Activated CD8-positive, alpha-beta memory T cell treated with anti-CD3 and anti-CD28 coated beads for 1 hour (primary cell): ENCODE measurements at places on chromosomes 2 and 18.

DNA sequence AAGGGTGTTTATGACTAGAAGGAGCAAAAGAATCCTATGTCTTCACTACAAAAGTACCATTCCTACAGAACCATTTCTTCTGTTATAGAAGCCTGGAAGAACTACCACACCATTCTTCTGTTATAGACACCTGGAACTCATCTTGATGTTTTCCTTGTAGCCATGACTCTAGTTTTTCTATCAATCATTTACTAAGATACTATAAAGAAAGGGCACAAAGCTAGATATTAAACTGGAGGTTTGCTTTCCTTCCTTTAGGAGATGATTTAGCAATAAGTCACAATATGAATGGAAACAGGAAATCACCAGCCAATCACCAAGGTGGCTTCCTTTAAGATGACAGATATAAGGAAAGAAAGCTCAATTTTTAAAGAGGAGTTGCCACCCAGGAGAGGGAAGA is 100.3 kb upstream of the NEUROD1 start:
- no peak for DNase-seq

GRCh38 chr2:234772733-234773060 is 179.1 kb upstream of the SH3BP4 start:
- no peak for DNase-seq

DNA sequence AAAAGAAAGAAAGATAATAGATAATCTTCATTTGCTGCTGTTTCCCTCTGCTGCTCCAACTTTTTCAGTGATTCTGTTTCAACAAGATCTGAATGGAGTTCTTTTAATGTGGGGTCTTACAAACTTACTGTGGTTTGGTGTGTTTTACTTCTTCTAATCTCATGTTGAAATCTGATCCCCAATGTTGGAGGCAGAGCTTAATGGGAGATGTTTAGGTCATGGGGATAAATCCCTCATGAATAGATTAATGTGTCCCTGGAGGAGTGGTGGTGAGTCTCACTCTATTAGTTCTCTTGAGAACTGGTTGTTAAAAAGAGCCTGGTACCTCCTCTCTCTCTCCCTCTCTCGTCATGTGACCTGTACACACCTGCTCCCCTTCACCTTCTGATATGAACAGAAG is 442.4 kb downstream of the EPHA4 start:
- DNase-seq, result no peak

DNA sequence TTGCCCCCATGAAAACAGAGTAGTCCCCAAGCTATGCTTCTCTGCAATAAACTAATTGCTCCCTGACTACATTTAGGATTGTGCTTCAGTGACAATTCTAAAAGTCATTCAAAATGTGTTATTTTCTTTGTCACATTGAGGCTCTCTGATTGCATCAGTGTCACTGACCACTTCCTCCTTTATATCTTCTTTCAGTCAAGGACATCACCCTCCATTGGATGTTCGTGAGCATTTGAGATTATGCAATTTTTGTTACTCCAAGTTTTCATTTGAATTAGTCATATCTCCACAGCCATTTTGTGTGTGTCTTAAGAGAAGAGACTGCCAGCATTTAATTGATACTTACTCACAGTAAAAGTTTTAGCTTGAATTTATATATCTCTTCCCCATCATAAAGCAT is 780.8 kb upstream of the GCFC2 start:
- DNase-seq, result no peak

DNA sequence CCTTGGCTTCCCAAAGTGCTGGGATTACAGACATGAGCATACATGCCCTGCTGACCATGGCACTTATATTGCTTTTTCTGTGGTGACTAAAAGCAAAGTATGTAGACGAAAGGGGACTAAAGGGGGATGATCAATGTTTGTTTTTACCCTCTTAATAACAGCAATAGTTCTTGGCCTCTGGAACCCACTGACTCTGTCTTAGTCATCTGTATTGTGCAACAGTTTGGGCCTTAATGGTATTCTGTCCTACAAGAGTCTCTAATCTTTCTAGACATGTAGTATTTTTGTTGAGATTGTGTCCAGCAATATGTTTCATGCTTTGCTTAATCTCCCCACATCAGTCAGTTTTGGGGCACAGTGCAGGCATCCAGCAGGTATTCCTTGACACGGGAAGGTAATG is 359.9 kb upstream of the FANCL start:
- DNase-seq, result no peak

DNA sequence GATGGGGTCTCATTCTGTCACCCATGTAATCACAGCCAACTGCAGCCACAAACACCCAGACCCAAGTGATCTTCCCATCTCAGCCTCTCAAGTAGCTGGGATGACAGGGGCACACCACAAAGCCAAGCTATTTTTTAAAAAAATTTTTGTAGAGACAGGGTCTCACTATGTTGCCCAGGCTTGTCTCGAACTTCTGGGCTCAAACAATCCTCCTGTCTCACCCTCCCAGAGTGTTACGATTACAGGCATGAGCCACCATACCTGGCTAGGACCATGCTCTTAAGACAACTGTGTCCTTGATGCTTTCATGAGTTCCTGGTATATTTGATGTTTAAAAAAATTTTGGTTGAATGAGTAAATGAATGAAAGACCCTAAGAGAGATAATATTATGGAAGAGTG is 19.4 kb downstream of the ABCB11 start:
- DNase-seq, result no peak

- no peak for DNase-seq
Observed at GRCh38 chr2:7427293-7428060, 510.3 kb downstream of the RNF144A start.

GRCh38 chr2:30708491-30709290 is 98.6 kb downstream of the CAPN13 start:
- DNase-seq, result no peak

GRCh38 chr2:158810731-158811460 is 15.8 kb downstream of the DAPL1 start:
- DNase-seq, result no peak

DNA sequence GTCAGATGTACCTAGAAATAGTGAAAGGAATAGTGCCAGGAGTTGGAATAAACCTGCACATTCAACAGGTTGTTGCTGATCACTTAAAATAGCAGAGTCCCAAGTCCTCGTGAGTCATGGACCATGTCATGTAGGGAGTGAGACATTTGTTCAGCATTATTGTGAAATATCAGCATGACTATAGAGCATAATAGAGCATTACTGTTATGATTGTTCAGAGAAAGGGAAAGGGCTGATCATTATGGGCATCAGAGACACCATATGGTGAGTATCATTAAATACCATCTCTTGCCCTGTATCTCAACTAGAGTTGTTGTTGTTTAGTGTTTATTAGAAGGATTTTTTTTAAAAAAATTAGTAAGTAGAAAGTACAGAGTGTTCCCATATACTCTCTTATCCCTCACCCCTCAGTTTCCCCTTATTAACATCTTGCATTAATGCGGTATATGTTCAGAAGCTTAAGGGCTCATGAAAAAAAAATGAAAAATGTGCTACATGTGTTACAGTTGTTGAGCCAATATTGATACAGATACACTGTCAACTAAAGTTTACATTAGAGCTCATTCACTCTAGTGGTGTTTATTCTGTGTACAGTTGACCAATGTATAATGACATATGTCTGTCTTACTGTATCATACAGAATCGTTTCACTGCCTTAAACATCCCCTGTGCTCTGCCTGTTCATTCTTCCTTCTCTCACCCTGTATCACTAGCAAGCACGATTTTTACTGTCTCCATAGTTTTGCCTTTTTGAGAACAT is 5.7 kb downstream of the ELAC1 start:
- no peak for DNase-seq

- DNase-seq, result no peak
Observed at GRCh38 chr2:37871456-37872191, 53.5 kb upstream of the RMDN2 start.

GRCh38 chr2:11187083-11187619 is 31.9 kb downstream of the SLC66A3 start:
- no peak for DNase-seq

- DNase-seq, result no peak
Observed at GRCh38 chr18:63147973-63148372, 171.6 kb downstream of the BCL2 start.

DNA sequence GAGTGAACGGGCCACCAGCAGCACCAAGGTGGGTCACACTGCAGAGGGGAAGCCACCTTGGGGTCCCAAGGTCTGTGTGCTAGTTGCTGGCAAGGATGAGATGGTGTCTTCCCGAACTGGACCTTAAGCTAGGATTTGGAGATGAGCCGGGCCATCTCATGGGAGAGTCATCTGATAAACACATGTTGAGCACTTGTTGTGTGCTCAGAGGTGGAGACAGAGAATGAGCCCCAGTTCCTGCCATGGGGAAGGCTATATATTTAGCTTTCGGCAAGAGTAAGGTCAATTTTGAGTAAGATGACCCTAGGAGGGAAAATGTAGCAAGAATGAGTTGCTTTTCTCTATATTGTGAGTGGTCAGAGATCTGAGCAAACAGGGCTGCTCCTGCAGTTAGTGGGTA is 41.4 kb upstream of the RPL31 start:
- no peak for DNase-seq

DNA sequence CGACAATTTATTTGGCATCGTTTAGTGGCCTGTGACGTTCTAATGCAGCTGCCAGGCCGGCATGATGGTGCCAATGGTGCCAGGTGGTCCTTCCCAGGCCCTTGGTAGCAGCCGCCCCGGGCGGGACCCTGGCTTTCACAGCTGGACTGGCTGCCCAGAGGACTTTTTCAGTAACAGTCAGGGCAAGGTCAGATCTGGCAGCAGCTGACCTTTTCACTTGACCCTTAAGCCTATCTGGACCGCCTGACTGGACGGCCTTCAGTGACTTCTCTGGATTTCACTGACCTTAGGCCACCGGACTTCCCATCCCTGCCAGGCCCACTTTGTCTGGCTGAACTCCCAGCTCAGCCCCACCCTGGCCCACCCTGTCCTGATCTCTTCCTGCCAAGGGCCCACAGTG is 15.9 kb downstream of the TRIB2 start:
- no peak for DNase-seq

- DNase-seq, result no peak
Observed at GRCh38 chr2:85457877-85458316, 39.4 kb downstream of the SH2D6 start.

GRCh38 chr18:49967636-49968313 is 154.4 kb upstream of the ACAA2 start:
- no peak for DNase-seq

GRCh38 chr2:61707984-61708852 is 145.6 kb downstream of the FAM161A start:
- DNase-seq, result no peak

GRCh38 chr18:33821503-33821902 is 243.5 kb downstream of the ASXL3 start:
- no peak for DNase-seq

DNA sequence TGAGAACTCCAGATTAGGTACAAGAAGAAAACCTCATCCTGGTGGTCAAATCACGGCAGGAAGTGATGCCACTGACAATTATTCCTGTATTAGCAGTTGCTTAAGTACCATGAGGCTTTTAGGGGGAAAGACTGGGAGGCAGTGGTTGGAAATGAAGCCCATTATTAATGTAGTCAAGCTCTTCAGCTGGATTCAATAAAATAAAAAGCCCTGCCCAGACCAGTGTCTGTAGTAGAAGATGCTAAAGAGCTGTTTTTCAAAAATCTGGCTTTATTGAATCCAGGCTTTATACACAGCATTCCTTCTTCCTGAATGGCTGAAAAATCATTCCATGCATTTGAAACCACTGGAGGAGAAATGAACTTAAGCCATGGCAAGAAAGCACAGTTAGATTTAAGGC is 155.2 kb downstream of the BCL2 start:
- no peak for DNase-seq

DNA sequence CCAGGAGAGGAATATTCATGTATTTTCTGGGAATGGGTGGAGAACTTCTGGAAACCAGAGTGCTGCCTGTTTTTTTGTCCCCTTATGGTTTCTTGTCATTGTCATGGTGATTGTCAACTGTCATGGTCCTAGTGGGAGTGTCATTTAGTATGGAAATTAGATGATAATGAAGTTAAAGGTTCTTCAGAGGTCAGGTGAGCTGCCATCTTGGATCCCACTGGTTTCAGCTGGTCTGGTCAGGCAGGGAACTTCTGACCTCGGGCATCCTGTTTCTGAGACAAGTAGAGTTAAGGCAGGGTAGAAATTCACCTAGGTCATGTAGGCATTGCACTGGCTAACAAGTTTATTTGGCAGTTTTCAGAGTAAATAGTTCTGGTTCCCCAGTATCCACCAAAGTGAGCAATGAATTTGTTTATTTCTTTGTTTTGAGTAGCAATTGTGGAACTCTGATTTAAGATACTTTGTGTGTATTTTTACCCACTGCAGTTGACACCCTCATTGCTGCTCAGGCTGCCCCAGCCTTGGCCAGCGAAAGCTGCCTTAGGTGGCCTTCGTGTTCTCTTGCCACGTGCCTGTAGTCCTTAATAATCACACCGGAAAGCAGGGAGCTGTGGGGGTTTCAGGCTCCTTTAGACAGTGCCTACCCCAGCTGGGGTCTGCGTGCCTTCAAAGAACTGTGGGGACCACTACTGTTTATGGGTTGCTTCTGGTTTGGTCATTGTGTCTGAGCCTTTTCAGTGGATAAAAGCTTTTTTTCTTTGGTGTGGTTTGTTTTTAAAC is 48.7 kb downstream of the NCK2 start:
- DNase-seq, result no peak

DNA sequence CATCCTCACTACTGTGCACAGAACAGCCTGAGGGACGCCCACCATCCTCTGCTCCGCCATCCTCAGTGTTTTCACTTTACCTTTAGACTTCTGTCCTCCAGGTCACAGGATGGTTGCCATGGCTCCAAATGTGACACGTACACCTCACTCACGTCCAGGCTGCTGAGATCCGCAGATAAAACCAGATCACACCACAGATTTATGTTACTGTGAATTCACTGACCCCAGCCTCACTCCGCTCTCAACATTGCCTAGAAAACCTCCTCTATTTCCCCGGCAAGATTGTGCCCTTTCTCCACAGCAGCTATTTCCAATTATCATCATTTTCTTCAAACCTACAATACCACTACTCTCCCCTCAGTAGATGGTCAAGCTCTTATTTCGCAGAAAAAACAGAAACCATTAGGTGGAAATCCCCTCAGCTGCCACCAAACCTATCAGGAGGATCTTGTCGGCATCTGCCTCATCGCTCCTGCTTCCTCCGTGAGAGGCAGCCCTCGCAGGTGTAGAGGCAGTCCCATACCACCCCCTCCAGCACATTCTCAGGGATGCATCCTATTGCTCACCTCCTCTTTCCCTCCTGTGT is 49.8 kb upstream of the SLC1A4 start:
- DNase-seq, result no peak
